GM04503 (cell line): ENCODE measurements at places on chromosomes 4 and X.

DNA sequence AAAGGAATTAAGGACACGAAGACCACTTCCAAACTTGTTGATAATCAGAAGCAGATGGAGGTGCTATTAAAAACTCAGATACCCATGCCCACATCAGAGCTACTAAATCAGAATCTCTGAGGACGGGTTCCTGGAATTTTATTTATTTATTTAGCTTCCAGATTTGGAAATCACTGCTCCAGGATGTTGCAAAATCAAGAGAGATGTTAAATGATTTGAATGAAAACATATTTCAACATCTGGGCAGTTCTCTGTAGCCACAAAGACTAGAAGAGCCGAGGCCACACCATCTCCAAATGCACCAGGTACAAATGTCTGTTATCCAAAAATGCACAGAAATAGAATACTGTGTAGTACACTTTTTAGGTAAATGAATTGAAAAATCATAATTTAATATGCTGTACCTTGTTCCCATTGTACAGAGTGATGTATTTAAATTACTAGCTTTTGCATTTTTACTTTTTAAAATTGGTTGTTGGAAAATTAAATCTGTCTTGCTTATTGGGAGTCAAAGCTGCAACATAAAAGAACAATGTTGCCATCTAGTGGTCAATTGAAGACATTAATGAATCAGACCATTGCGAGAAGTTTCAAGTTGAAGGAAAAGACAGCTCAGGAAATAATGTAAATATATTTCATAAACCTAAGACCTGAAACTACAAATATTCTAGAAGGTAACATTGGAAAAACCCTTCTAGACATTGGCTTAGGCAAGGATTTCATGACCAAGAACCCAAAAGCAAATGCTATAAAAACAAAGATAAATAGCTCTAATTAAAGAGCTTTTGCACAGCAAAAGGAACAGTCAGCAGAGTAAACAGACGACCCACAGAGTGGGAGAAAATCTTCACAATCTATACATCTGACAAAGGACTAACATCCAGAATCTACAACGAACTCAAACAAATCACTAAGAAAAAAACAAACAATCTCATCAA lies 151.3 kb upstream of the TTC29 start:
- no peak for DNase-seq

DNA sequence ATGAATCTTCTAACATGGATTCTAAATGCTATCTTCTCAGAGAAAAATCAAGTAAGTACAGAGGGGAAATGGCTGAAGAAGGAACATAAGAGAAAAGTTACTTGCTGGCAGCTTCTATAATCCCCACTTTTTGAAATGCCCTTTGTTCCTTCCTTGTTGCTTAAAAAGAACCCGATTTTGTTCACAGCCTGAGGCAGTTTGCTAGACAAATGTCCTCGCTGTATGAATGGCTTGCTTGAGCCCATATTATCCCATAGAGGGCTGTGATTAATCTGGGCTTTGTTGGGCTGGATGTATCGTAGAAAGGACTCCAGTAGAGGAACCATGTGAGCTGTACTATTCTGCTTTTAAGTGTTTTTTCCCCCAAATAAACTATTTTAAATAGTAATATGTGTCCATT lies 134.3 kb upstream of the FGF13 start:
- no peak for DNase-seq

DNA sequence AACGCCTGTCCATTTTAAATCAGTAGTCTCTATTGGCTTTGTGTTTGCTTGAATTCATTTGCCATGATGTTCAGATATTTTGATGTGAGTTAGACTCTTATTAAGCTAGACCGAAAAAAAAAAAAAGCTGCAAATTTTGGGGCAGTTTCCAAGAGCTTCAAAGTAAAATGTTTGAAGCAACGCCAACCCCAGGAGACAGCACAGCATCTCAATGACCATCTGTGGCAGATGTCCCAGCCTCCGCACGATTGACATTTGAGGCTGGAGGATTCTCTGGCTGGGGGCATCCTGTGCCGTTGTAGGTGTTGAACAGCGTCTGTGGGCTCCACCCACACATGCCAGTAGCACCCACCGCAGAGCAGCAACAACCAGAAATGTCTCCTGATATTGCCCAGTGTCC lies 17.1 kb upstream of the ARSF start:
- no peak for DNase-seq

DNA sequence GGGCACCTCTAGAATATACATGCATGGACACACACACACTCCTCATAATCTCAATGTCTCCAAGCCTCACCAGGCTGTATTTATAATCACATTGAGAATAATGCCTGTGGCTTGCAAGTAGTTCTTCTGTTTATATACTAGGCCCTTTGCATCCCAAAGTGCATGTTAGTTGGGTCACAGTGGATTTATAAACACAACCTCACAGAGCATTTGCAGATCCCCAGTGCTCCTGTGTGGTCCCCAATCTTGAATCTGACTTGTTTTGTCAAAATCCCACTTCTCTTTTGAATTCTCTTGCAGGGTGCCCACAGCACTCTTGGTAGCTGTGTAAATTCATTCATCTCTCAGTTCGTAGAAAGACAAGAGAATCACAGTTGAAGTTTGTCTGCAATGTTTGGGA lies 49.6 kb upstream of the PROM1 start:
- DNase-seq, result no peak

GRCh38 chrX:103883533-103883932 lies 51.5 kb upstream of the RAB9B start:
- DNase-seq, result no peak

DNA sequence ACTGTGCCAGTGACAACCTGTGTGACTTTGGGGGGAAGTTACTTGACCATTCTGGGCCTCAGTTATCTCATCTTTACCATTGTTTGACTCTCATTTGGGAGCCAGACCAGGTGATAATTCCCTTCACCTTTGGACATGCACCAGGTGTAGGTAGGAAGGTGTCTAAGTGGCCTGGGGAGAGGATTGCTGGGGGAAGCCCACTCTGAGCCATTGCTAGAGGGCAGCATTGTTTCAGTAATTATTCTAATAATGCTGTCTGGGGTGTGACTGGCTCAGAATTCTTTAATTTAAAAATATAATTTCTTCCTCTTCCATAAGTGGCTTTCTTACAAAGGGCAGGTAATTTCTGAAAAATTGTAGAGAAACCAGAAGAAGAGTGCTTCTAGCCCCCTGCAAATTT lies 104.3 kb downstream of the RTL9 start:
- no peak for DNase-seq

GRCh38 chrX:48468247-48468671 lies 1.8 kb downstream of the SLC38A5 start:
- DNase-seq, result no peak

- no peak for DNase-seq
These were observed 435.6 kb downstream of the PCDH10 start for GRCh38 chr4:133584714-133585113.

DNA sequence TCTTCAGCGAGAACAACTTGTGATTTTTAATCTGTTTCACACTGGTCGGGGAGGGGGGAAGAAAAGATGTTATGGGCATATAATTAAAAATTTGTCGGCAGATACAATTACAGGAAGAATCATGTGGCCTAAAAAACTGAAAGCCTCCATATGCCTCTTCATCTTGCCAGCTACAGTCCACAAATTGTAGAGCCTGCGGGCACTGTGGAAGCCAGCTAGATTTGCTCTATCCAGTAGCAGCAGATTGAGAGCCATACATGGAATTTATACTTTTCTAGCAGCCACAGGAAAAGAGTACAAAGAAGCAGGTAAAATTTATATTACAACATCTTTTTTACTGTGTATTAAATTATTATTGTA lies 147.3 kb downstream of the TBL1X start:
- DNase-seq, result no peak

DNA sequence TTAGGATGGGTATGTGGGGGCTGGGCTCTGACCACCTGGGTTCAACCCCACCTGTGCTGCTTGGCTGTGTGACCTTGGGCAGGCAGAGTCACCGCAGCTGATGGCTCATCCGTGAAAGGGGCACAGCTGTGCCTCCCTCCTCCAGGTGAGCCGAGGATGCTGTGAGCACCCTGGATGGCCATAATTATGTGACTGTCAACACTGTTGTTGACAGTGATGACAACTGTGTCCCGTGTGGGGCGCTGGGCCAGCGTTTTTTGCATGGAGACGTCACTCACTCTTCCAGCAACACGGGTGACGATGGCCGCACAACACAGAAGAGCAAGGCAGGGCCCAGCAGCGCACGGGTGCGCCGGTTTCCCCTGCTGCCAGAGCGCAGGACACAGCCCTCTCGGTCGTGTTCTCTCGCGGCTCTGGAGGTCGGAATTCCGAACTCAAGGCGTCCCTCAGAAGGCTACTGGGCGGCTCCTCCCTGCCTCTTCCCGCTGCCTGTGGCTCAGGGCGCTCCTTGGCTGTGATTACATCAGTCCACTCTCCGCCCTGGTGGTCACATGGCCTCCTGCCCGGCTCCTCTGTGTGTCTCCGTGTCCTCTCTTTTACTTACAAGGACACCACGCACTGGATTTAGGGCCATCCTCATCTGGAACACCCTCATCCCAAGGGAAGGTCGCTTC lies 1.3 kb downstream of the SH3TC1 start:
- DNase-seq, result no peak

DNA sequence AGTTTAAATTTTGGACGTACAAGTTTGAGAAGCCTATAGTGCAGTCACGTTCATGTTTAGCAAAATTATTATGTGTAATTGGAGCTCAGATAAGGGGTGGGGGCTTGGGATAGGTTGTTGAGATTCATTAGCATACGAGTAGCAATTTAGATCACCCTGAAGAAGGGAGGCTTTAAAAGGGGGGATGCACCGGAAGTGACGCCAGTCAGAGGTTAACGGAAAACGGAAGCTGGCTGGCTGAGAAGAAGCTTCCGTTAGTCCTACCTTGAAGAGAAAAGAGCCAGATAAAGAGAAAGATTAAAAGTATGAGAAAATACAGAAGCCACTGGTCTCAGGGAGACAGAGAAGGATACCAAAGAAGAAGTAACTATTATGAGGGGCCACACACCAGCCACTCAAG lies 1.1 kb upstream of the NXT2 start:
- DNase-seq, result no peak

DNA sequence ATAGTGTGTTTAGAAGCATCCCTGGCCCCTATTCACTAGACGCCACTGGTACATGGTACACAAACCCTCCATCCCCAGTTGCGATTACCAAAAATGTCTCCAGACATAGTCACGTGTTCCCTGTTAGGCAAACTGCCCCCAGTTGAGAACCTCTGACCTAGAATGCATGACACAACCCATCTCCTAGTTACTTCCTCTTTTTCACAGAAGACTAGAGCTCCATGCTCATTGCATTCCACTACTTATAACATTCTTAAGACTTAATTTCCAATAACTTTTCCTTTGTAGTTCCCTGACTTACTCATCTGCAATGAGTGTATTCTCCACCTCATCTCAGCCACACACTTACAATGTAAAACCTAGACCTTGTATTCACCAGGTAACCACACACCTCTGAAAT lies 68.6 kb downstream of the PRSS12 start:
- no peak for DNase-seq

- DNase-seq, result no peak
These were observed 47.6 kb downstream of the METTL14 start for GRCh38 chr4:118732591-118733330.

DNA sequence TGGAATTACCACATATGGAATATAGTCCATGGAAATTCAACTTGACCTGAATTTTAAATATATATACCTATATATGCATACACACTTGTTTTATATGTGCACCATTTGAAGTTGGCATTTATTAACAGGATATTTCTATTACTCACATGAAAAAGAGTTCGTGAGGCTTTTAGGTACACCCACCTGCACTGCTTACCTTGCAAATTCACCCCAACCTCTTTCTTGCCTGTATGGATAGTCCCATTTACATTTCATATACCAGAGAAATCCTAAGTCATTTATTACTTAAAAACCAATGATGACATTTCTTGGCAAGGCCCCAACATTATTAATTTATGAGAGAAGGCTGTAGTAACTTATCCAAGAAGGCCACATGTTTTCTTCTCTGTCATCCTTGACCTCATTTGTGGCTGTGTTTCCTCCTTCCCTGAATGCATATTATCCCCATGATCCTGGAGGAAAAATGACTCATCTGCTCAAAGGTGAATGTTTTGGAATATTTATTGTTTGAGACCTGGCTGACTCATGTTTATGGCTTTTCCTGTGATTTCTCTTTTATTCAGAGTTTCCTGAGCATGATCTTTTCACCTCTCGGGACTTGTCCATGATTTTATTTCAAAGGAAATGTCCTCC lies 62.2 kb upstream of the FAM241A start:
- DNase-seq, result peak; percentile 31

- DNase-seq, result no peak
These were observed 10.6 kb downstream of the IL15 start for GRCh38 chr4:141646969-141647368.

DNA sequence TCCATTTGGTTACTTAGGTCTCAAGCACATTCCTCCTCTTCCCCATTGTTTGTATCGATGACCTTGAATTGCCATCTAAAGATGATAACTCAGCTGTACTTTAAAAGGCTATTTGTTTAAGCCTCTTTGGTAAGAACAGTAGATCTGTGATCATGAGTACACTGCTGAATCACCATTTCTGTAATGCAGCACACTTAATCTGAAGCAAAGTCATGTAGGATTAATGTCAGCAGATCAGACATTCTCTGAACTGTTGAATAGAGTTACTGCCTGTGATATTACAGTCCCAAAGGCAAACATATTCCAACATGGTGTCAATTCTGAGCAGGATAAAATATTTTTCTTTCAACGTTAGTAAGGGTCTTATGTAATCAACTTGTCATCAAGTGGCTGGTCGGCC lies 631.6 kb downstream of the TECRL start:
- DNase-seq, result no peak

- DNase-seq, result no peak
These were observed 128.7 kb downstream of the GASK1B start for GRCh38 chr4:158043971-158044618.

GRCh38 chrX:68721546-68721945 lies 74.1 kb downstream of the STARD8 start:
- DNase-seq, result no peak

DNA sequence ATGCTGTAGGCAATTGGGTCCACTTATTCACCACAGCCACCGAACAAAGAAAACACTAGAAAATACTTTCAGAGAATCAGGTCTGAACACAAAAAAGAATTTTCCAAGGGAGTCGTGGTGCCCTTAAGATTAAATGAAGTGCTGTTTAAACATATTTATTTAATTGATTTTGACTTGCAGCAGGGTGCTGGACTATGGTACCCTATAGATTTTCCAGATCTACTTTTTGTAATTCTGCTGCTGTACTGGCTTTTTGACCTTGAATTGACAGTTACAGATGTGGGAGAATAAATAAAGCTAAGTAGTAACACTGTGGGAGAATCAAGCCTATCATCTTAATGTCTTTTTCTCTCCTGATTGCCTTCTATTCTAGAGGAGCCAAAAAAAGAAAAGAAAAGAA lies 735.3 kb upstream of the FTHL17 start:
- DNase-seq, result no peak

GRCh38 chr4:167717495-167717894 lies 374.8 kb upstream of the ANXA10 start:
- DNase-seq, result no peak

DNA sequence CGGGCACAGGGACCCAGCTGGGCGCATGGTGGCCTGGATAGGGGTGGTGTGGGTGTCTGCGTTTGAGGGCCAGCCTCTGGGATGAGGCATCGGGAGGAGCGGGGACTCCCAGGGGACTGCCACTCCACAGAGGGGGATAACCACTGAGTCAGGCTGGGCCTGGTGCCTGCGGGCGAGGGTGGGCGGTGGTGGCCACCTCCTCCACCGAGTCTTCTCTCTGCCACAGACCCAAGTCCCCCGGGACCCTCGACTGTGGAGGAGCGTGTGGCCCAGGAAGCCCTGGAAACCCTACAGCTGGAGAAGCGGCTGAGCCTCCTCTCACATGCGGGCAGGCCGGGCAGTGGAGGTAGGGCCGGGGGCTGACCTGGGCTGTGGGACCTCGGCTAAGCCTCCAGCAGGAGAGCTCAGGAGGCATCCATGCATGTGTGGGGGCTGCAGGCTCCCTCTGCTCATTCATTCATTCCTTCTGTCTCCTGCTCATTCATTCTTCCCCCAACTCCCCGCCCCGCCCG lies 26.4 kb downstream of the DOK7 start:
- no peak for DNase-seq
